ENCODE measurements at places on chromosomes 1 and 21.

- DNase-seq = no peak
Measured at GRCh38 chr21:32772281-32773047, 909 bp upstream of the PAXBP1 start.

- DNase-seq = no peak
Measured at GRCh38 chr1:19852036-19852435, 30.2 kb upstream of the OTUD3 start.

GRCh38 chr1:33433509-33434362 lies 2.8 kb upstream of the PHC2 start:
- peak; percentile 73 for DNase-seq

- DNase-seq = no peak
Measured at GRCh38 chr1:181985936-181986906, 75.3 kb downstream of the ZNF648 start.

DNA sequence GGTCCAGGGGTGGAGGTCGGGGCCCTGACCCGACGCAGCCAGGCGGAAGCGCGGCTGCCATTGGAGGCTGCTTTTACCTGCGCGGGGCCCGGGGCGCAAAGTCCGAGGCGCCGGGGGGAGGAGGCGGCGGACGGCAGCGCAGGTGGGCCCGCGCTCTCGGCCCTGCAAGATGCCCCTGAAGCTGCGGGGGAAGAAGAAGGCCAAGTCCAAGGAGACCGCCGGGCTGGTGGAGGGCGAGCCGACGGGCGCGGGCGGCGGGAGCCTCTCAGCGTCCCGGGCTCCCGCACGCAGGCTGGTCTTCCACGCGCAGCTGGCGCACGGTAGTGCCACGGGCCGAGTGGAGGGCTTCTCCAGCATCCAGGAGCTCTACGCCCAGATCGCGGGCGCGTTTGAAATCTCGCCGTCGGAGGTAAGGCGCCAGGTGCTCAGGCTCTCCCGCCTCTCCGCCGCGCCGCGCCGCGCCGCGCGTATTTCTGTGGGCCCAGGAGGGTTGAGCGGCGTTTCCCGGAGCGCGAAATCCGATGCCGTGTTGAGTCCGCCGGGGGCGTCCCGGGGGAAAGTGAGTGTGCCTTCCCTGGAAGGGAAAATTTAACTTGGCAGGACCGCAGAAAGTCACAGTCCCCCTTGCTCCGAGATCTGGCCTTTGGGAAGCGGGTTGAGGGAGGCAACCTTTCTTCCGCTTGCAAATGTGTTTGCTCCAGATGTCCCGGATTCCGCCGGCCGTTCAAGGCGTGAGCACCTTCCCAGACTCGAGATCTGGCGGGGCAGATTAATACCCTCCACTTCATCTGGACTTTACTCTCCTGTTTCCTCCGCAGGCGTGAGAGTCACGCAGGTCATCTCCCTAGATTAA lies at the start of gene GIPC2:
TSS of gene GIPC2 (plus strand) at position 41 of the 853 bp plus-strand sequence. CDS start at position 170, 129 bp downstream.
- no peak for DNase-seq

DNA sequence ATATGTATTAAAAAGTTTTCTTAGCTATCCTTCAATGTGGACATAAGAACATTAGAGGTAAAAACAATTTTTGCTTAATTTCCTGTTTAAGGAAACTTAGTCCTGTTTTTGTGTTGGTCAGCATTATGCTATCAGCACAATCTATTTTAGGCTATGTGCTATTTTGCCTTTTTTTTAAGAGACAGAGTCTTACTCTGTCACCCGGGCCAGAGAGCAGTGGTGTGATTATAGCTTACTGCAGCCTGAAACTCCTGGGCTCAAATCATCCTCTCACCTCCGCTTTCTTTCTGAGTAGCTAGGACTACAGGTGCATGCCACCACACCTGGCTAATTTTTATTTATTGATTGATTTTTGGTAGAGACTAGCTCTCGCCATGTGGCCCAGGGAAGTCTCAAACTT lies 199.1 kb upstream of the TMPRSS15 start:
- DNase-seq = no peak

- DNase-seq = no peak
Measured at GRCh38 chr1:231666220-231666936, 39.8 kb downstream of the DISC1 start.

DNA sequence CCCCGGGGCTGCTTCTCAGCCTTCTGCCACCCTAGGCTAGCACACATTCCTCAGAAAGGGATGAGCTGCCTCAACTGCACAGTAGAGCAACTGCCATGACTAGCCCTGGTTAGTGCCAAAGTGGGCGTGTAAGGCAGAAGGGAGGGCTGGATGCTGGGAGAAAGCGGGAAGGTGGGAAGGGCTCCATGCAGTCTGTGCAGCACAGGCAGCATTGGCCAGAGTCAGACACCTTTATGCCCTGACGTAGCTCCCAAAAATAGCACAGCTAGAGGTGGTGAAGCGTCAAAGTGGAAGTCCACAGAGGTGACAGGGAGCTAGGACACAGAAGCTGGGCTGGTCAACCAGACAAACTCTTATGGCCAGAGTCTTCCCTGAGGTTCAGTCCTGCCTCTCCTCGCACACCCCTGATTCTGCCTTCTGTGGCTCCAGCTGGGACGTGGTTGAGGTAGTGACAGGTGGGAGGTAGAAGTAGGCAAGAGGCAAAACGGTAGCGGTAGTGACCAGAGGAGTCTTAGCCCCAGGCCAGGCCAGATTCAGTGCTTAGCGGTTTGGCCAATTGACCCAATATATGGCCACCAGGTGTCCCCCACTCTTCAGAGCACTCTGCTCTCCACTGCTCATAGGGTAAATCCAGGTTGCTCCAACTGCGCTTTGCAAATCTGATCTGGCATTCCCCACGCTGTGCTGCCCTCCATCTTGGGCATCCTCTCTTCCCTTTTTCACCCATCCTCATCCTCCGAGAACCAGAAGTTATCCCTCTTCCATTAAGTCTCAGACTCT lies 45.6 kb downstream of the DDX20 start:
- DNase-seq = no peak

GRCh38 chr1:157961805-157962762 lies 31.4 kb upstream of the KIRREL1 start:
- DNase-seq = no peak

DNA sequence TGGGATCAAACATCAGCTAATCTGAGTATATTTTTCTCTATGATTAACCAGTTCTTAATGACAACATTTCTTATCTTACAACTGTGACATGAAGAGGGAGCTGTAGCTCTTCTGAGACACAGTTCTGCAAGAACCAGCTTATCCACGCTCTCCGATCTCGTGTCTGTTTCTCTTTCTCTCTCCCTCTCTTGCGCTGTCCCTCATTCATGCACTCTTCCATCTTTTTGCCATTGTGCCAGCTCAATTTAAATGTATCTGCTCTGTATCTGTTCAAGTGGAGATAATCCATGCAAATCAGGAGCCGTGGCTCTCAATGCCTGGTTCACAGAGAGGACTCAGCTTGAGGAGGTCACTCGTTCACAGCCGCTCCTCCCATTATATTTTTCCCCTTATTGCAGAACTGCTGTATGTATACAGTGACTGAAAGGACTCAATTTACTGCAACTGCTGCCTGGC lies 494.7 kb upstream of the ADGRL2 start:
- no peak for DNase-seq

GRCh38 chr1:241219449-241219848 lies 137.6 kb downstream of the RGS7 start:
- DNase-seq = no peak

GRCh38 chr1:217053676-217054075 lies 330.4 kb upstream of the ESRRG start:
- no peak for DNase-seq

DNA sequence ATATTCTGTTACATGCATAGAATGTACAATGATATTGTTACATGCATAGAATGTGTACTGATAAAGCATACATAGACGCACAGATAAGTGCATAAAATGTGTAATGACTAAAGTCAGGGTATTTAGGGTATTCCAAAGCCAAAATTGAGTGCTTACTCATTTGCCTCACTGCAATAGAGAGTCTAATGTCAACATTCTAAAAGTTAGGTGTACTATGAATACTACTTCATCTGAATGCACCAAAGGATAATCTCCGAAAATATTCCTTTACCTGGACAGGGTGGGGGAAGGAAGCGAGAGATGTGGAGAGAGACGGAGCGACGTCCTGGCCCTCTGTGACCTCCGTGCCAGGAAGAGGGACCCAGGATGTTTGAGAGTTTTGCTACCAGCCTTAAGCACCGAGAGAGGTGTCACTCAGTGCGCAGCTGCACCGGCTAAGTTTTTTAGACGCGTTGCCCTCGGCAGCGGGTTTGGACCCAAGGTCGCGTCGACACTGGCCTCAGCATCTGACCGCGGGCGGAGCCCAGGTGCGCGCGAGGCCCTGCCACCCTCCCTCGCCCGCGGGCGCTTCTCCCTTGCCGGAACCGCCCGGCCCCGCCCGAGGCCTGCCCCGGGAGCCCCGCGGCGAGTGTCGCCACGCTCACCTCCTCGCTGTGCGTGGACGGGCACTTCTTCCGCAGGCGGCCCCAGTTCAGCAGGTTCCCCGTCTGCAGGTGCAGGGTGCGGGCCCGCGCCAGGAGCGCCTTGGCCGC lies 660 bp downstream of the GCLM start:
- DNase-seq = no peak

DNA sequence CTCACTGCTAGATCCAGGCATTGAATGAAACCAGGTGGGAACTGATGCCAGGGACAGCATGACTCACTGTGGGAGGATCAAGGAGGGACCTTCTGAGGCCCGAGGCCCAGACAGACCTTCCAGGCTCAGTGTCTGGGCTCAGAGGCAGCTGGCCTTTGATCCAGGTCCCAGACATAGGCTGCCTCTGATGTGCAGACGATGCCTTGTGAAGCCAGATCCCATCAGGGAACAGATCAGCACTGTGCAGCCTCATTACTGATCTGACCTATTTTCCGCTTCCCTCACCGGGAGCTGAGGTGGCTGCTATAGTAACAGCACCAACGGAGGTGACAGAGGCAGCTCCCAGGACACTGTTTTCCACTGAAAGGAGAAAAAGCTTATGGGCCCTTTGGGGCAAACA lies 399.5 kb downstream of the MATN1 start:
- DNase-seq = no peak

DNA sequence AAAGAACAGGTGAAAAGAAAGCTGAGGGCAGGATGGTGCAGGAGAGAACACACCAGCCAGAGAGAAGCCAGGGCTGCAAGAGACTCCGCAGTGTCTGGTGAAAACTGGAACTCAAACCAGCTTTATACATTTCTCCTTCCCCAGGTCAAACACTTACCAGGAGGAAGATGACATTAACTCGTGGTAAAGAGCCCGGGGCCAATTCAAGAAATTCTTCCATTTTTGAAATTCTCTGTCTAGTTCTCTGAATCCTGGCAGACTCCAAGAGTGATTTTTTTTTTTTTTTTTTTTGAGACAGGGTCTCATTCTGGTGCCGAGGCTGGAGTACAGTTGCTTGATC lies 25.8 kb upstream of the SIPA1L2 start:
- no peak for DNase-seq

GRCh38 chr1:151009206-151009587 lies 948 bp downstream of the PRUNE1 start:
- no peak for DNase-seq

- DNase-seq = no peak
Measured at GRCh38 chr1:85911742-85912141, 203.5 kb upstream of the ZNHIT6 start.

DNA sequence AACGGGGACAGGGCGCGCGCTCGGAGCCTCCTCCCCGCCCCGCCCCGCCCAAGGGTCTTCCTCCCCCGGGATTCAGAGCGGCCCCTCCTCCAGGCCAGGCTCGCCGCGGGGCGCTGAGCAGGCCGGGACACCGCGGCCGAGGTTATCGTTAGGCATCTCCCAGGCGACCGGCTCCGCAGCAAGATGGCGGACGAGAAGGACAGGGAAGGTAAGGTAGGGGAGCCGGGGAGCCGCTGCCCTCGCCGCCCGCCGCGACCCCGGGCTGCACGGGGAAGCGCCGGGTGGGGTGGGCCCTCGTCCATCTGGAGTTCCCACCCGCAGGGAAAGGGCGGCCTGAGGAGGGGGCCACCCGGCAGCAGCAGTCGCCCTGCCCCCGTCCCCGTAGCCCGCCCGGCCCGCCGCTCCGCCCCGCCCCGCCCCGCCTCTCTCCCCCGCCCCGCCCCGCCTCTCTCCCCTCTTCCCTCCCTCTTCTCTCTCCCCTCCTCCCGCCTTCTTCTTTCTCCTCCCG lies 105.9 kb upstream of the HNRNPU start:
- no peak for DNase-seq

GRCh38 chr1:226697151-226697928 lies 41.7 kb downstream of the ITPKB start:
- DNase-seq = peak; percentile 33

- DNase-seq = no peak
Measured at GRCh38 chr1:214329470-214330220, 48.7 kb downstream of the SMYD2 start.

DNA sequence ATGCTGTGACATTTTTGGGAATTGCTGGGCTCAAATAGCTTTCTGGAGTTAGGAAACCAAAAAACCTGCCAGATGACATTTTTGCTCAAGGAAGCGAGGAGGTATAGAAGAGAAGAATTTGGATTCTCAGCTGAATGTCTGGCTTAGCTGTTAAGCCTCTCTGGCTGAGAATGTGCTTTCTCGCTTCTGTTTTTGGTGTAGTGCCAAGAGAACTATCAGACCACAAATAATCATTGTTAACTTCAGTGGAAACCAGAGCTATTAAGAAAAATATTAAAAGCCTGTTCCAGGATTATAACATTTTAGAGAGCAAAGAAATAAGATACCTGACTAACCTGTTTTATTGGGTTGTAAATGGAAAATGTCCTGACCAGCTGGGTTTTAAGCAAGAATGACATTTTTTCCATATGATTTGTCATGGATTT lies 39.5 kb upstream of the DIPK1A start:
- no peak for DNase-seq

DNA sequence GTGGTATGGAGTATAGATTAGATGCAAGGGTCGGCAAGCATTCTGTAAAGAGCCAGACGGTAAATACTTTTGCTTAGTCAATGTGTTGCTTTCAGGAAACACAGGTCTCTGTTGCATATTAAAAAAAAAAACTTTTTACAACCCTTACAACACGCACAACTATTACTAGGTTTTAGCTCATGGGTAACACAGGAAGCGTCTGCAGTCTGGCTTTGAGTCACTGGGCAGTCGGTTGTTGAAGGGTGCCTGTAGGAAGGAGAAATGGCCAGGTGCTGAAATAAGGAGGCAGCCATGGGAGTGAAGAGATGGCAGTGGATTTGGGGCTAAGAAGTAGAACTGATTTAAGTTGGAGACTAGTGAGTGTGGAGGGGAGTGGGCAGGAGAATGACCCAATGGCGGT lies 192.1 kb downstream of the KCNJ6 start:
- DNase-seq = no peak

- DNase-seq = no peak
Measured at GRCh38 chr21:32978331-32979270, 47.1 kb upstream of the OLIG2 start.

DNA sequence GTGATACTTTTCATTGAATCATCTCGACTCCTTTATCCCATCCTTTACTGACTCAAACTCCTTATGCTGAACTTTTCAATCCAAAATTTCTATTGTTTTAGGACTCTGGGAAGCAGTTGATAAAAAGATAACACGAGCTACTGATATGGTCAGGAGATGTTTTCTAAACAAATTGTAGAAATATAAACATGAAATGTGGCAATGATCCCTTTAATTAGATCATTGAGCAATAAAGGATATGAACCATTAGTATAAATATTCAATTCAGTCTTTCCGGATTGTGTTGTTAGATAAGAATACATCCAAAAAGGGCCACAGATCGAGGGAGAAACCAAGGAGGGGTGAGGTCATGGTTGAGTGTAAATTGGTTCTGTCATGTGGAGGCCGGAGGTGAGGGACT lies 88.4 kb downstream of the NID1 start:
- DNase-seq = no peak

Data from pulmonary artery endothelial cell (primary cell).